ENCODE measurements at places on chromosomes 16 and 17. TPM values are rescaled to one million over a fixed set of nuclear protein-coding genes. Genes with fewer than 3 reads are reported as not detected.
A peak's percentile ranks its signal among the peaks of the same experiment; 100 is the strongest.

GRCh38 chr16:48300391-48300856 is 53.1 kb upstream of the ABCC11 start:
- DNase-seq: no peak

- peak; percentile 95 for DNase-seq
These were observed 62.4 kb downstream of the BAIAP2 start for GRCh38 chr17:81097134-81097942.

GRCh38 chr16:27698266-27698665 is 148.3 kb downstream of the KATNIP start:
- DNase-seq: no peak

GRCh38 chr17:61584866-61585265 is 6.2 kb downstream of the NACA2 start:
- no peak for DNase-seq

GPR139 gene
- not detected for total RNA-seq

TOM1L1 gene
- total RNA-seq: 40.7 TPM

- DNase-seq: no peak
These were observed 3.9 kb upstream of the ZFPM1 start for GRCh38 chr16:88449267-88449561.

GRCh38 chr16:88013766-88014251 is 62.6 kb downstream of the BANP start:
- no peak for DNase-seq

DNA sequence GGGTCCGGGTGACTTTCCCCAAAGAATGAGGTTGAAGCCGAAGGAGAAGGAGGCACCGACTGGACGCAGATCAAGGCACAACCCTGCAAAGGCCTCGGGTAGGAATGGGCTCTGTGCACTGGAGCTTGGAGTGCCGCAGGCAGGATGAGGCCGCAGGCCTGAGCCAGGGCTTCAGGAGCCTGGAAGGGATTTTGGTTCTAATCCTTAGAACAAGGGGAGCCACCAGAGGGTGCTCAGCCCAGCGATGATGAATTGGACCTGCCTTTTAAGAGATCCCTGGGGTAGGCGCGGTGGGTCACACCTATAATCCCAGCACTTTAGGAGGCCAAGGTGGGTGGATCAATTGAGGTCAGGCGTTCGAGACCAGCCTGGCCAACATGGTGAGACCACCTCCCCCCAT is 8.1 kb downstream of the CIBAR2 start:
- DNase-seq: no peak

HOXB1 gene
- not detected for total RNA-seq

GRCh38 chr16:52500963-52501362 is 46.0 kb downstream of the TOX3 start:
- no peak for DNase-seq

DNA sequence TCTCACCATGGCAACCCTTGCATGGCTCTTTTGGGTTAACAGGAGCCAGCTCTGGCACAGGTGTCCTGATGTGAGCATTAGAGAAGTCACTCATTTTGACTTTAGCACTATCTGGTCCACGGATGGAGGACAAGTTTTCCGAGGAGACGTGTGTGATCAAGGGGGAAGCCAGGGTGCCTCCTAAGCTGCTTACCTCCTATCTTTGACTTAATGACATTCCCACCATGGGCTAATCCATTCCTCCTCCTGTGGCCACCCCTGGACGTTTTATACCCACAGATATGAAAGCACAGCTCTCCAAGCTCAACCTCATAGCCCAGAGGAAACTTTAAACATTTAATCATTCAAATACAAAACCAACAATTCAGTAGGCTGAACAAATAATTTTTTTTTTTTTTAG is 18.8 kb downstream of the MPP2 start:
- no peak for DNase-seq

DNA sequence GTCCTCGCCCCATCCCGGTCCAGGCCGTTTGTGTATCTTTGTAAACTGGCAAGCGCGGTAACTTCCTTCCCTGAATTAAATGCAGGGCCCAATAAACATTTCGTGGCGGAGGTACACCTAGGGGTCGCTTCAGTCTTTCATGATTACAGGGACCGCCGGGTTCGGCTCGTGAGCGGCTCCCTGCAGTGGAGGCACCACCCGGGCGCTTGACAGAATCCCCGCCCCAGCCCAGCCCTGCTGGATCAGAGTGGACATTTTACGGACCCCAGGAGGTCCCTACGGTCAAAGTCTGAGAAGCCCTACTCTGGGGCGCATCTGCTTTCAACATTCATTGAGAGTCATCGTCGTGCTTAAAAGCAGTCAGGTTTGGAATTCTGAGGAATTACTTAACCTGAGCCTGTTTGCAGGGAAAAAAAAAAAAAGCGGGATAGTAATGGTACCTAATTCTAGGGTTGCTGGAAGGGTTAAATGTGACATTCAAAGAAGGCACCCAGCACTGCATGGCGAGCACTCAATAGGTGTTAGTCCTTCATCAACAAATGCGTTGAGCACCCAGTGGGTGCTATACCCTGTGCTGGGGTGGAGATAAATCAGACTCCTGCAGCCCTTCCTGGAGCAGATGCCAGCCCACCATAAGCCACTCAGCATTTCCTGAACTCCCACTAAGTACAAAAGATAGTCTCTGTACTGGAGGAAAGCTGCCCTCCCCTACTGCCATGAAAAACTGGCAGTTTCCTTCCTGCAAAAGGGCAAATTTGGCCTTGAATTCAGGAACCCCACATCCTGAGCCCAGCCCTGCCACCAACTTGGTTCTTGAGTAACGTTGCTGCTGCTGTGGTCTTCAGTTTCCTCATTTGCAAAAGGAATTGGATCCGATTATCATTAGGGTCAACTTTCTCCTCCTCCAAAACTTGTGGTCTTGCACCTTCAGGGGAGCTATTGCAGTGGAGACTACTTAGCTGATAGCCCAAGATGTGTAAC is 658 bp upstream of the DUSP3 start:
- no peak for DNase-seq

GRCh38 chr17:7835814-7836595 is 2.0 kb downstream of the KDM6B start:
- DNase-seq: peak; percentile 96

OR1F1 gene
- total RNA-seq: not detected

GRCh38 chr17:41254861-41255260 is 323 bp upstream of the KRTAP9-9 start:
- DNase-seq: no peak

All from esophagus muscularis mucosa (tissue), 4 donors.